ENCODE measurements at places on chromosomes 7 and 10.

- no peak for DNase-seq
Observed at GRCh38 chr7:82384051-82384464, 59.5 kb downstream of the CACNA2D1 start.

- no peak for DNase-seq
Observed at GRCh38 chr10:93376372-93377293, 105.5 kb downstream of the MYOF start.

GRCh38 chr10:6579904-6580278 lies at the start of gene PRKCQ:
TSS of gene PRKCQ (minus strand) at chr10:6580276. CDS start at chr10:6515135, 65,141 bp downstream.
- no peak for DNase-seq

- no peak for DNase-seq
Observed at GRCh38 chr10:77236700-77237099, 400.9 kb downstream of the KCNMA1 start.

- DNase-seq, result no peak
Observed at GRCh38 chr10:120557311-120557710, 100.3 kb downstream of the PLPP4 start.
